SK-N-SH treated with all-trans-retinoic acid at 6 μM for 48 hours (cell line): ENCODE measurements at places on chromosomes 1 and 21.

DNA sequence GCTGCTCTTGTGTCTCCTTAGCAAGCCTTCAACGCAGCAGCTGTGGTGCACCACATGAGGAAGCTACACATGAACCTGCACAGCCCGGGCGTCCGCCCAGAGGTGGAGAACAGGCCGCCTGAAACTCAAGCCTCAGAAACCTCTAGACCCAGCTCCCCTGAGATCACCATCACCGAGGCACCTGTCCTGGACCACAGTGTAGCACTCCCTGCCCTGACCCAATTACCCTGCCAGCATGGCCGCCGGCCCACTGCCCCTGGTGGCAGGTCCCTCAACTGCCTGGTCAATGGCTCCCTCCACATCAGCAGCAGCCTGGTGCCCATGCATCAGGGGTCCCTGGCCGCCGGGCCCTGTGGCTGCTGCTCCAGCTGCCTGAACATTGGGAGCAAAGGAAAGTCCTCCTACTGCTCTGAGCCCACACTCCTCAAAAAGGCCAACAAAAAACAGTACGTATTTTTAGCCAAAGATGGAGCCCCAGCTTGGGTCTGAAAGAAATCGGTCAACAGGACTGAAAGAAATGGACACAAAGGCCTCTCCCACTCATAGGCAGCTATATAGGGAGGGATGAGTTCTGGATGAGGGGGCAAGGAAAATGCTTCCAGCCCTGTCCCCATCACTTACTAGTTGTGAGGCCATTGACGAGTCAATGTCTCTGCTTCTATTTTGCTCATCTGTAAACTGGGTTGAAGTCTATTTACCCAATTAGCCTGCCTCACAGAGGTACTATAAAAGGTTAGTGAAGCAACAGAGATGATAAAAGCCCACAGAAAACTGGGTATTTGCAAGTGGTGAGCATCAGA lies 28.5 kb downstream of the CAMK1G start:
- ATAC-seq: no peak; the same call in 2 of the 3 replicates

DNA sequence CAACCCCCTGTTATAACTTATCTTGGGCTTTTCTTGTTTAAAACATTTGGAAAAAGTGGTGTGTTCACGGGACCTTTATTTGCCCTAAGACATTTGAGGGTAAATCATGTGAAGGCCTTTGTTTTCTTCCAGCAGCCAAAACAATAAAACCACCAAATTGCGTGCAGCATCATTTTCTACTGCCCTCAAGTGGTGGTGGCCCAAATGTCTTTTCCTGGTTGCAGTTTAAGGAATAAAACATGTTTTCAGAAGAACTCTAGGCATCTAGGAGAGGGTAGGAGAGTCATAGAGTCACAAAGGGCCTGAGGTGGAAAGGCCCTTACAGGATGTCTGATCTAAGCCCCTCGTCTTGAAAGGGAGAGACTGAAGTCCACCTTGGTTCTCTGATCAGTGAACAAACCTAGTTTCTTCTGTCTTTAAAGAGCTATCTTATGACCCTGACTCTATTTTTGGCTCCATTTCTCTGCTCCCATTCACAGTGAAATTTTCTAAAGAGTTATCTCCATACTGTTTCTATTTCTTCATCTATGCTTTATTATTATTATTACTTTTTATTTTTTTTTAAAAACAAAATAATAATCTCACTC lies 16.0 kb upstream of the EPS15 start:
- ATAC-seq: peak; percentile 94

- ATAC-seq: peak; percentile 7
Observed at GRCh38 chr1:33346533-33346926, 25.6 kb upstream of the A3GALT2 start.

DNA sequence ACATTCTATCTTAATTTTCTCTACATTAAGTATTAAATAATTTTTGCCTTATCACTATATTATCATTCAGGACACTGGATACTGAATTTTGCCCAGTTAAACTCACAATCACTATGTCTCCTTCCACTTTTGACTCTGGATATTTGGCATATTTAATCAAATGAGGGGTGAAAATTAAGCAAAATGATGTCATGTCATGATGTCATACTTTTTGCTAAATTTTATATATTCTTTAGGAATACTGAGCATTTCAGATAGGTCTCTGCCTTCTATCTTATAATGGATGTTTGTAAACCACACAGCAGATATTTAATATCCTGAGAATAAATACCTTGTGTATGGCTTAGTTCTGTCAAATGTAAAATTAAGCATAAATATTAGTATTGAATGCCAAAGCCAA lies 79.5 kb upstream of the HIVEP3 start:
- no peak for ATAC-seq

DNA sequence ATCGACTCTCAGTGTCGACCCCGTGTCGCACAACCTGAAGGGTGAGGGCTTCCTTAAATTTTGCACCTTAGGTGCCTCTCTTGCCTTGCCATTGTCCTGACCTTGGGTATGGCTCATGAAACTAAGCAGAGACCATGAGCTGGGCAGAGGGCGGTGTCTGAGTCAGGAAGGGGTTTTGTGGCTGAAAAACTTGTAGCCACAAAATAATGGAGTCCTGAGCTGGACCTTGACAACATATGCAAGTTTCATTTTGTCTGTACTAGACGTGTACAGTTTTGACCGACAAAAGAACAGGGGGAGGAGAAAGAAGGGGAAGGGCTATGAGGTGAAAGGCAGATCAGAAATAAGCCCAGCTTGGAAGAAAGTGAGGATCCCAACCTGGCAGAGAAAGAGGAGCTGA lies 8.3 kb upstream of the RUNX1 start:
- no peak for ATAC-seq

DNA sequence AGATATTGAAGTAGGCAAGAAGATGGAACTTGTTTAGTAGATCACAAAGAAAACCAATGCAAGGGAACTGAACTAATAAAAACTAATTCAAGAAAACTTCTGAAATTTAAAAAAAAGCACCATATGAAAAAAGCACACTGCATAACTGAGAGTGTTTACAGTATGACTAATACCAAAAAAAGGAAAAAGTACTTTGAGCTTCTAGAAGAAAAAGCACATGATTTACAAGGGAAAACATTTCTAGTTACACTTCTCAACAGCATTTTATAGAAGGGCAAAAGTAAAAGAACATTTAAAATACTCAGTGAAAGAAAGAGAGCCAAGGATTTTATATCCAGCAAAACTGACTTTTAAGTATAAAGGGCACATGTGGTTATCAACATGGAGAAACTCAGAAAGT lies 233.6 kb downstream of the RPS6KC1 start:
- ATAC-seq: no peak; the same call in 1 of the 3 replicates

GRCh38 chr1:54153535-54154439 lies 987 bp upstream of the CDCP2 start:
- ATAC-seq: peak; percentile 76

- peak; percentile 43 for ATAC-seq
Observed at GRCh38 chr1:228884615-228885566, 149.6 kb downstream of the RHOU start.

DNA sequence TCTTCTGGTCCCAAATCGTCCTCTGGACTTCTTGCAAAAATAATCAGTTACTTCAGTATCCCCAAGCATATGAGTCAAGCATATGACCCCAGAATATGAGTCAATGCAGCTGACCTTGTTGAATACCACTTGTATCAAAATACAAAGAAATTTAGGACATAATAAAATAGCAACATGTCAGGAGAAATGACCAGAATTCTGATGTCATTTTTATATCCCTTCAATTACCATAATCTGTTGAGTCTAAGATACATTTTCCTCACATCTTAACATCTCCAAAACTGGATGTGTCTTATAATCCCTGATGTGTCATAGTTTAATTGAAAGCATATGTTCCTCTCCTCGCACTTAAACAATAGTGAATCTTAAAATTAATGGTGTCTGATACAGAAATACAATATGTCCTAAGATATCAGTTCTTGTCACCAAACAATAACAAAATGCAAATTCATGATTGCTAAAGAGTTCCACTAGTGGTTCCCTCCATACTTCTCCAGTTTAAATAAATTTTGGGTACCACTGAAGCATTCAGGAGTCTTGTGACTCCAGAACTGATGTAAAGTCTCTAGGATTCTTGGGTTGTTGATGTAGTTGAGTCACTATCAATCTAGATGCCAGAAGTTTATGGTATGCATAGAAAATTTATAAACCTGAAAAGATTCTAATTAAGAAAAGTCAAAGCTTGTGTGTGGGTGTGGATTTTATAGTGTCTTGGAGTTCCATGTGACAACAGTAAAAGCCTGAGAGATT lies 41.8 kb downstream of the KIFAP3 start:
- ATAC-seq: no peak; the same call in 2 of the 3 replicates

DNA sequence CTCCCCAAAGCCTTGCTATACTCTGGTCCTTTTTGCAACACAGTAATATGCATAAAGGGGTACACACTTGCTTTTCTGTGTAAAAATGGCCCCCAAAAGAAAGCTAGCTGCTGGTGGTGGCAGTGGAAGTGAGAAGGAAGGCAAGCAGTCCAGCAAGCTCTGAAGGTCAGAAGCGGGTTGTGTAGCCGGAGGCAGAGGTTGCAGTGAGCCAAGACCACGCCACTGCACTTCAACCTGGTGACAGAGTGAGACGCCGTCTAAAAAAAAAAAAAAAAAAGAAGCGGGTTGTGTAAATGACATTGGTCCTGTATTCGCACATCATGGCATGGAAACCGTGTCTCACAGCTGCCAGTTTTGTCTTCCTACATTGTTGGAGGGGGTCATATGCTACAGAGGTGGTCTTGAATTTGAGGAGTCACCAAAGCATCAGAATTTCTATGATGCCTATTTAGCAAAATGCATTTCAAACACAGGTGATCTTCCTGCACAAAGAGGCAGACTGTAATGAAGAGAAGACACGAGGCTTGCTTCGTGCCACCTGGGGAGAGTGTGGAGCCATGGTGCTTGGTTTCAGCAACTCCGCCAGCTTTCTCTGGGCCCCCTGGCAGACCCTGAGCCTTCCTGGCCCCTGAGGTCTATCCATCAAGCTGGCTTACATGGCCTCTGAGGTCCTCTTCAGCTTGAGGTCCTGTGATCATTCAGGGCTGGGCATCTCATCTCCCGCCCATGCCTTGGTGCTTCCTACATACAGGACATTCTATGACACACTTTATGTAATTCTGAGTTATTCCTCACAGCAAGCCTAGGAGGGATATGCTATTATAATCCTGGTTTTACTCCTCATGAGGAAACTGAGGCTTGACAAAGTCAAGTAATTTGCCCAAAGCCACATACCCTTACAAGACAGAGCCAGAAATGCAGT lies 71.0 kb downstream of the TOMM20 start:
- ATAC-seq: no peak

DNA sequence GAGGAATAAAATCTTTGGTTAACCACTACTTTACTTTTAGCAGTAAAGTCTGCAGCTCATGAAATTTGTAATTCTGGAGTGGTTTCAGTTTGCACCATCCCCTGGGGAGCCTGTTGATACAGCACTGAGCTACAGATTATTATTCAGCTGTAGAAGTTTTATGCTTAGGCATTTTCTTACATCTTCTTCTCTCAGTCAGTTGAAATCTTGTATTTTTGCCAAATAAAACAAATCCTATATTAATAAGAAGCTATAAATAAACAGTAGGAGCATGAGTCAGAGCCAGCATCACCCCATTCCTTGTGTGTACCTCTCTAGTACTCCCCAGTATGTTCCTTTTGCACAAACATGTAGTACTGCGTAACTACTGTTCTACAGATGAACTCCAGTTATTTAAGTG lies 118.9 kb downstream of the ATF6 start:
- ATAC-seq: peak; percentile 94

- ATAC-seq: no peak
Observed at GRCh38 chr1:156975084-156975483, 54.7 kb downstream of the LRRC71 start.

GRCh38 chr1:234303231-234303630 lies 70.0 kb upstream of the COA6 start:
- ATAC-seq: no peak

DNA sequence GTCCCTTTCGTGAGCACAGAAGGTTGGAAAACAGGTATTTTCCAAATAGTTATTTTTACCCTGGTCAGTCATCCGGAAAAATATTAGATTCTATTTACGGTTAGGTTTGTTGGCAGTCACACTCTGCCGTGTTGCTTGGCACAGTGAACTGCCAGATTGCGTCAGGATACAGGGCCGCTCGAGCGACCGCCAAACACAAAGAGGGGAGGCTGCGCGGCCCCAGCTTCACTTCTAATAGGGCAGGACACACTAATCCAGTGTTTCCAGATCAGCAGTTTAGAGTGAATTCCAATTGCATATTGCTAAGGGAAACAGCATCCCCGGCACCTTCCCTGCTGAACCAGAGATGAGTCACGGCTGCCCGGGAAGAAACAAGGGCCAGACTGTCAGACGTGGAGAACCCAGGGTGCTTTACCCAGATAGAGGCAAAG lies 22.9 kb downstream of the UMODL1 start:
- ATAC-seq: peak; percentile 62

DNA sequence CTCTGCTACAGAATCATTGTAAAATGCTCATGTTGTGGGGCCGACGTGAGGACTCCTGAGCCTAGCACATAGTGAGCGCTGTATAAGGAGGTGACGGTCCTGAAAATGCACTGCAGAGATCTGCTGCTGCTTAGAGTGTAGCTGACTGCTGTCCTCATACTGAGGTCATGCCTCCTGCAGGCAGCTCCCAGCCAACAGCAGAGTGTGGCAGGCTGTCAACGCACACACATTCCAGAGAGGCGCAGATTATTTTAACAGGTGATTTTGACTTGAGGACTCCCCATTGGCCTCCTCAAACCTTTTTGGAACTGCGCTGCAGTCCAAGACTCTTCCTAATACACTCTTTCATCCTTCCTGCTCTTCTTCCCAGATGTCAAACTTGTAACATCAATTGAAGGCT lies 119.8 kb upstream of the KCNJ6 start:
- no peak for ATAC-seq

- peak; percentile 37; the same call in 2 of the 3 replicates for ATAC-seq
Observed at GRCh38 chr1:172719066-172719627, 60.2 kb downstream of the FASLG start.

DNA sequence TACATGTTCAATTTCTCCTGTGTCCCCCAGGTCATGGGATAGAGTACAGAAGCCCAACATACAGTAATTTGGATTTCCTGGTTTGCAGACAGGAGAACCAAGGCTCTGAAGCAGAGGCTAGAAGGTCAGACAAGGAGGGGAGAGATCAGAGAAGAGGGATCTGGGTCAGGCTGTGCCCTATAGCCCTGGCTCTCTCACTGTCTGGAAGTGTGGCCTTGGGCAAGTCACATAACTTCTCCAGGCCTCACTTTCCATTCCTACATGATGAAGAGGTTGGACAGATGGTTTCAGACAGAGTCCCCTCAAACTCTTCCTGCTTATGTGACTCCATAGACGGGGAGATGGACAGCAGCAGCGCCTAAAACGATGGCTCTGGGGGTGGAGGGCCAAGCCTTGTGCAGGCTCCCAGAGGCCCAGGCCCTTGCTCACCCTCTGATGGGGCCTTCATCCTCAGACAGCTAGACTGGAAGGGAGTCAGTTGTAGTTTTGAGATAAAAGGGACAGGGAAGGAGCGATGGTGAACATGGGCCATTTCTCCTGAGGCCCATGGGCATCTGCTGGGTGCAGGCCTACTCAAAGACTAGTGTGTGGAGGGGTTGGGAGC lies 2.9 kb downstream of the TRIM62 start:
- no peak for ATAC-seq

DNA sequence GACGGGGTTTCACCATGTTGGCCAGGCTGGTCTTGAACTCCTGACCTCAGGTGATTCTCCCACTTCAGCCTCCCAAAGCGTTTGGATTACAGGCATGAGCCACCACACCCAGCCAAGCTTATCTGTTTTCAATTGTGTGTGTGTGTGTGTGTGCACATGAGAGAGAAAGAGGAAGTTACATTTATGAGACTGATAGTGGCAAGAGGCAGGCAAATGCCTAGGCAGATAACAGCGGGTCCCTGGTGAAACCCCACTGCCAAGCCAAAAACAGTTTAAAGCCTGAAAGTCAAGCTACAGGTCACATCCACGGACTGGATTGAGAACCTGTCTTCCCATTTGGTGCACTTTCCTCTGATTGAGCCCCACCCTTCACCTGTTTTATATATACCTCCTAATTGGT lies 35.1 kb upstream of the IFNGR2 start:
- ATAC-seq: no peak
